ENCODE measurements at places on chromosomes 1 and 21.

- no peak for DNase-seq
Measured at GRCh38 chr1:156097499-156098178, 15.4 kb upstream of the MEX3A start.

DNA sequence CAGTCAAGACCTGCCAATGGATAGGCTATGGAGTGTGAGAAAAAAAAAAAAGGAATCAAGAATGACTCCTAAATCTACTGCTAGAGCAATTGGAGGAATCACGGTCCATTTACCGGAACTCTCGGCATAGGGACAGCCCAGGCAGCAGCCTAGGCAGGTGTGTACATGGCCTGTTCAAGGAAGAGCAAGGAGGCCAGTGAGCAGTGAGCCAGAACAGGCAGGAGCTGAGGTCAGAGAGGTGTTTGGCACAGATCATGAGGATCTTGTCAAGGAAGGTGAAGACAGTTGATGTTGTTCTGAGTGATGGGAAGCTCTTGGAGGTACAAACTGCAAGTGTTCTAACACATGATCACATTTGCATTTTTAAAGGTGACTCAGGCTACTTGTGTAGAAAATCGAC lies 40.6 kb upstream of the HHAT start:
- DNase-seq: no peak

- DNase-seq: no peak
Measured at GRCh38 chr1:93584261-93585003, 97.2 kb downstream of the BCAR3 start.

- no peak for DNase-seq
Measured at GRCh38 chr1:5267603-5268235, 613.3 kb downstream of the AJAP1 start.

- no peak for DNase-seq
Measured at GRCh38 chr1:160357286-160358002, 9.4 kb upstream of the NHLH1 start.

- no peak for DNase-seq
Measured at GRCh38 chr1:181350131-181350530, 133.2 kb upstream of the CACNA1E start.

DNA sequence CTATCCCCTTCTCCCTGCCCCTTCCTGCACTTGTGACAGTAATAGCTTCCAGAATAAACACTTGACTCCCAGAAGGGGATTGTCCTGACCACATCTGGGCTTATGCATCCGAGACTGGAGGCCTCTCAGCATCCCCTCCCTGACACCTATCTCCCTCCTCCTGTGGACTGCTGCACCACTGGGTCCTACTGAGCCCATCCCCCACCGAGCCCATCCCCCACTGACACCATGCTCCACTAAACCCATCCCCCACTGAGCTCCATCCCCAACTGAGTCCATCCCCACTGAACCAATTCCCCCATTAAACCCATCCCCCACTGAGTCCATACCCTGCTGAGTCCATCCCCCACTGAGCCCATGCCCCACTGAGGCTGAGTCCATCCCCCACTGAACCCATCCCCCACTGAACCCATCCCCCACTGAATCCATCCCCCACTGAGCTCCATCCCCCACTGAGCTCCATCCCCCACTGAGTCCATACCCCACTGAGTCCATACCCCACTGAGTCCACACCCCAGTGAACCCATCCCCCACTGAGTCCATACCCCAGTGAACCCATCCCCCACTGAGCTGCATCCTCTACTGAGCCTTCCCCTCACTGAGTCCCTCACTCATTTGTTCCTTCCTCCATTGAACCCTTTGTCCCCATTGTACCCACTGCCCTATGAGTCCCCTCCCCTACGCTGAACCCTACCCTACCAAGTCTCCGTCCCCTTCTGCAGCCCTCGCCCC lies 5.6 kb downstream of the PDZK1IP1 start:
- DNase-seq: no peak

Measured in NCI-H748 treated with DMSO at 0.1 percent for 48 hours (cell line).